CD8-positive, alpha-beta T cell (primary cell): ENCODE measurements at places on chromosomes 5 and 9. TPM values are rescaled to one million over a fixed set of nuclear protein-coding genes. Genes with fewer than 3 reads are reported as not detected.

DNA sequence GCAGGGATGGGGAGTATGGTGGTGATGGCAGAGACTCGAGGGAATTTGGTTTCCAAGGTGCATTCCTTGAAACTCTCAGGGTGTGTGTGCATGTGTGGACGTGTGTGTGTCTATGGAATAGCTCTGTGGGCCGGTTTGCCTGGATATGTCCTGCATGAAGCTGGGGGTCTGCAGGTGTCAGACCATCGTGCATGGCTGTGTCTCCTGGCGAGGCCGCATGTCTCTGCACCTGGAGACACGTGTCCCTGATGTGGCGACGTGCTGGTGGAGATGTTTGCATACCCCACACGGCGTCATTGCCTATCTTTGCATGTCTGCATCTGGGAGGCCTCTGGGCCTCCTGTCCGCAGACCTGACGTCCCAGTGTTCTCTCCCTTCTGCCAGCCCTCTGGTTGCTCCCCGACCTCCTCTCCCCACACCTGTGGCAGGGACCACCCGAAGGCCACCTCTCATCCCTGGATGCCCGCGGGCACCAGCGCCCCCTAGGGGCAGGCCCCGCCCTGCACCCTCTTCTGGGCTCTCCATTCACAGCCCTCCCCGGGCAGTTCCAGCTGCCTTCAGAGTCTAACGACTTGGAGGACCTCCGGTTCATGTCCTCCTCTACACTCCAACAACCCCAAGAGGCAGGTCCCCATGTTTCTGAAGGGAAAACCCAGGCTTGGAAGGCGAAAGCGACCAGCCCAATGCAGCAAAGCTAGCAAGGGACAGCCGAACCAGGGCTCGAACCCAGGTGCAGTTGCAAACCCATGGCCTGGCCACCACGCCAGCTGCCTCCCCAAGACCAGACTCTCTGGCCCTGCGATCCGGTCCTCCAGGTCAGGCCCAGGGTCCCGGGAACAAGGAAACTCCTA lies 88.6 kb downstream of the LMX1B start:
- peak; percentile 52 for DNase-seq

- DNase-seq: no peak
Measured at GRCh38 chr5:122611406-122611805, 163.5 kb upstream of the SNX2 start.

- DNase-seq: no peak
Measured at GRCh38 chr5:1108023-1108864, 3.6 kb downstream of the SLC12A7 start.

Gene DUSP1
- total RNA-seq: 767 TPM

- DNase-seq: peak; percentile 27
Measured at GRCh38 chr9:95724253-95724991, 151.1 kb upstream of the ERCC6L2 start.

Gene ANKRD33B
- 1.3 TPM for total RNA-seq

Gene COL27A1
- 0.36 TPM for total RNA-seq

Gene OR2V1
- not detected for total RNA-seq

- no peak for DNase-seq
Measured at GRCh38 chr5:3424946-3425345, 170.7 kb upstream of the IRX1 start.
